ENCODE measurements at places on chromosomes 6 and 20.

- DNase-seq, result no peak
Measured at GRCh38 chr20:62358171-62359042, 8.7 kb downstream of the LAMA5 start.

GRCh38 chr6:36126553-36127458, 3.5 kb upstream of the MAPK13 start:
- no peak for DNase-seq

DNA sequence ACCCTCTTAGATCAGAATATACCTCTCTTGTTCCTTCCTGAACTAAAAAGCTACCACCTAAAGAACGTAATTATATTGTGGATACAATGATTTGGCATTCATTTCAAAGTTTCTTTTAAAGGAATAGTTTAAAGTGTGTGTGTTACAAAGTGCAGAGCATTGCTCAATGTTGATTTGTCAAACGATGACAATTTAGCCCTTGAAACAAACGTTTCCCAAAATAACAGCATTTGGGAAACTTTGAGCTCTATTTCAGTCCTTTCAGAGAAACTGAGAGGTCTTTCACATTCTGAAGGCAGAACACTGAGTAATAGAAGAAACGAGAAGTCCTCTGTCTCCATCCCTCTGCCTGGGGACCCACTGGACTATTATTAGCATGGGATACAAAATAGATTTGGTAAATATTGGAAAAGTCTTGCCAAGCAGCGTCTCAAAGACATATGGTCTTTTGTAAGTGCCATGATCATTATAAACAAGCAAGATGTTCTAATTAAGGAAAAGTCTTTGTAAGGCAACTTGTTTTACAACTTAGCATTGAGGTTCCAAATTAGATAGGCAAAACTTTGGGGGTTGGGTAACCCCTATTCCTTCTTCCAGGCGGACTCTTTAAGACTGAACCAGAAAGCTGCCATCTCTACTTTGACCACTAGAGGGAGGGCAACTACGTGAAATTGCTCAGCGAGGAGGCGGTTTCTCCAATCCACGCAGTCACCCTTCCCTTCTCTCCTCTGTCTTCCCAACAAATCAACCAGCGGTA, 208.8 kb downstream of the RNF144B start:
- peak; percentile 60 for DNase-seq

DNA sequence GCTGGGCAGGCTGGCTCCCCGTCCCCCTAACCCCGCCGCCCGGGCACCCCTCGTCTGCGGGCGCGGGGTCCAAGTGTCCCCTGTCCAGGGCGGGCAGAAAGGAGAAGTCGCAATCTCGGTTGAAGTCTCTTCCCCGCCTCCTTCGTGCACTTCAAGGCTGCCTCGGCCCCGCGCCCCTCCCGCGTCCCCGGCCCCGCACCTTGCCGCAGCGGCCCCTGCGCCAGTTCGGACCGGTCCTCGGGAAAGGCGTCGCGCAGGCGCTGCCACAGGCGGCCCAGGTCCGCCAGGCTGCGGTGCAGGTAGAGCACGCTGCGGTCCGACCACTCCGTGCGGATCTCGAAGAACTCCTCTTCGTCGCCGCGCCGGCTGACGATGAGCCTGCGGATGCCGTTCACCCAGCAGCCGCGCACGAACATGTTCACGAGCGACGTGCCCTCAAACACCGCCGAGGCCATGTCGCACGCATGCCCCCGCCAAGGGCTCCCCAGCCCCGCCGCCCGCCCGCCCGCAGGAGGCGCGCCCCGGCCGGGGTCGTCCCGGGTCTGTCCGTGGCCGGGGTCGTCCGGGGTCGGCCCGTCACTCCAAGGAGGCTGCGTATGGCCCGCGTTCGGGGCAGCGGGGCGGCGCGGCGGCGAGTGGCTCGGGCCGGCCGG, at the start of gene PXDC1:
Gene PXDC1 (minus strand): TSS at position 637 of the 653 bp plus-strand sequence. CDS start 182 bp downstream, at position 455.
- no peak for DNase-seq

- no peak for DNase-seq
Measured at GRCh38 chr6:8982668-8983067, 547.3 kb upstream of the SLC35B3 start.

- no peak for DNase-seq
Measured at GRCh38 chr6:34544776-34545471, 11.2 kb downstream of the SPDEF start.
